ENCODE measurements at places on chromosomes 4 and X.

- DNase-seq, result no peak
Measured at GRCh38 chr4:153589703-153590595, 94.1 kb upstream of the TLR2 start.

DNA sequence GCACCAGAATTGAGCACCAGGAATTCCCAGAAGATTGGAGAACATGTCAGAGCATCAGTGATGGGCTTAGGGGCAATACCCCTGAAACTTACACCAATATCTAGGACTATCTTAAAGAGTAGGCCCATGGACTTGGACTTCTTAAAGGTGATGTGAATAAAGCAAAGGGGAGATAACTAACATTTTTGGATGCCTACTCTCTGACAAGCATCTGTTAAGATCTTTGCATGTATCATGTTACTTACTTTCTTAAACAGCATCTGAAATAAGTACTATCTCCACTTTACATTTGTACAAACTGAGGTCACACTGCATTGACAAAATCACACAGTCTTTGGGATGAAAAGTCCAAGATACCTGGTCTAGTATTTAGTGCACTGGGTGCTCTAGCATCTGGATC lies 258.6 kb upstream of the ARSJ start:
- no peak for DNase-seq

- no peak for DNase-seq
Measured at GRCh38 chrX:40922307-40922706, 162.9 kb upstream of the USP9X start.

DNA sequence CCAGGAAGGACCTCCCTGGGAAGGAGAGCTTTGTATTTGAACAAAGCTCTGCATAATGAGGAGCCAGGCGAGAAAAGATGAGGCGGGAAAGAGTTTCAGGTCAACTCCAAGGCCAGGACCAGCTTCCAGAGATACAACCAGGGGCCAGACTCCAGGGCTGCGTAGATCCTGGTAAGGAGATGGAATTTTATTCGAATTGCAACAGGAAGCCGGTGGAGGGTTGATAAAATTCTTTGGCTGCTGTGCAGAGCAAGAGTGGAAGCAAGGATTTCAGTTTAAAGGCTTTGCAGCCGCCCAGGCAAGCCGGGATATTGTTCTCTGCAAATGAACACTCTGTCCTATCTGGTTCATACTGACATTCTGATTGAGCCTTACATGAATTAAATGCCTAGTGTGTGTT lies 40.2 kb upstream of the CBR4 start:
- DNase-seq, result no peak

GRCh38 chr4:84378356-84378755 lies 120.7 kb downstream of the NKX6-1 start:
- no peak for DNase-seq

- no peak for DNase-seq
Measured at GRCh38 chr4:4784379-4784778, 75.1 kb upstream of the MSX1 start.

GRCh38 chrX:70255452-70255851 lies 4.6 kb downstream of the P2RY4 start:
- DNase-seq, result no peak

GRCh38 chr4:182344968-182345367 lies 101.8 kb downstream of the TENM3 start:
- DNase-seq, result no peak

GRCh38 chr4:3201718-3202702 lies 46.9 kb upstream of the MSANTD1 start:
- DNase-seq, result no peak
